ENCODE measurements at places on chromosomes 12 and 14.

DNA sequence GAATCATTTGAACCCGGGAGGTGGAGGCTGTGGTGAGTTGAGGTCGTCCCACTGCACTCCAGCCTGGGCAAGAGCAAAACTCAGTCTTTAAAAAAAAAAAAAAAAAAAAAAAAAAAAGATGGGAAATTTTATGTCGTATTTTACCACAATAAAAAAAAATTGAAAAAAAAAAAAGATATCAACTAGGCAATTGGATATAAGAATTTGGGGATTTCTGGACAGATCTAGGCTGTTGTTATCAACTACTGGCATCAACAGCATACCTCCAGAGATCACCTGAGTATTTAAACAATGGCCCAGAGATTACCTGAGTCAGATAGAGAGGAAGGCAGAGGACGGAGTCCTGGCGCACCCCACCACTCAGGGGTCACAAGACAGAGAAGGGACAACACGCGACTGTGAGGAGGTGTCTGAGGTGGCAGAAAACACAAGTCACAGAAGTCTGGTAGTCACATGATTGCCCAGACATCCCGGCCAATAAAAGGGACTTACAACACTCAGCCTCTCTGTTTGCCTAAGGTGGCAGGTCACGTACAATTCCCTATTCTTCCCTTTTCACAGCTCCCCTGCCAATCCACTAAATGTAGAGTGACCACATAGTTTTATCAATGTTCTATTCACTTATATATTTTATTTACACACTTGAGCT lies 1.8 kb downstream of the SPRING1 start:
- DNase-seq, result no peak

GRCh38 chr14:34872822-34873588 lies 2.2 kb downstream of the BAZ1A start:
- no peak for DNase-seq

DNA sequence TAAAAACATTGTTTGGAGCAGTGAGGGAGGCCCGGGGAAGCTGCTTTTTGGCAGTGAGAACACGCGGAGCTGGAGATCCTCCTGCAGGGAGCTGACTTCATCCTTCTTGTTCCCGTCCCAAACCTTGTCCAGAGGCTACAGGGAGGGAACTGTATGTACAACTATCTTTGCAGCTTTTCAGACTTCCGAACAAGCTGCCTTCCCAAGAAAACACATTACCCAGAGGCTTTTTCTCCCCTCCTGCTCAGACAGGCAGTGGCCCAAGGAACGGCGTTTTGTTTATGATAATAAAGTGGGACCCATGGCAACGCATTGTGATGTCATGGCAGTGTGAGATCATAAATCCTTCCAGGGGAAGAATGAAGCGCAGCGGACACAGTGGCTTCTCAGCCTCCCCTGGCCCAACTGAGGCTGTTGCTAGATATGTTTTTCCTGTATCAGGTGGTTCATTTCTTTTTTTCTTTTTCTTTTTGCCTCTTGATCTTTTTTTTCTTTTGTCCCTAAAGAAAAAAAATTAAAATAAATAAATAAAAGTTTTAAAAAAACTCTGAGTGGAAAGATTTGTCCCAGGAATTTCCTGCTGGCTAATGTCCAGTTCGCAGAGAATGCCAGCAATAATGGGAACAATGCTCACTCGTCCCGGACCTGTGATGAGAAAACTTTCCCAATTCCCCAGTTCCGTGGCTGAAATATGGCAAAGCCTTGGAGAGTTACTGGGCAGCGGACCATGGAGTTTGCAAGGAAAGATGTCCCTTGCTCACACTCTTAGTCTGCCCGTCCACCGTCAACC lies 103.4 kb upstream of the MAP1LC3B2 start:
- no peak for DNase-seq

GRCh38 chr12:108840605-108841332 lies 16.6 kb downstream of the SSH1 start:
- no peak for DNase-seq

GRCh38 chr12:1527789-1528188 lies 66.6 kb downstream of the FBXL14 start:
- DNase-seq, result no peak

DNA sequence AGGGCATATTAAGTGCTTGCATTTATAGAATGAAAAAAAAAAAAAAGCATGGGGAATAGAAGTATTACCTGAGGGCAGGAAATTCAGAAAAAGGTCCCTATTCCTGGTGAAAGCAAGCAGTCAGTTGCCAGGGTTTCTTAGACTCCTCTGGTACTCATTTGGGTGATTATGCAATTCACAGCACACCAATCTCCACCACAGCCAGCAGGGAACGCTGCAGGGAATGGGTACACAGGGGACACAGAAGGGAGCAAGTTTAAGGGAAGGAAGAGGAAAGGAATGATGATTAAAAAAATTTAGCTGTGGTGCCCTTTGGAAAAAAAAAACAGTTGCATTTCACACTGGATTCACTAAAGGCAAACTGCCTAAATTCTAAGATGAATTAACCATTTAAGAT lies 14.2 kb downstream of the BLTP3B start:
- DNase-seq, result no peak

GRCh38 chr12:104455578-104456416 lies 951 bp upstream of the CHST11 start:
- DNase-seq, result no peak

GRCh38 chr12:13135371-13136178 lies 32.1 kb upstream of the GSG1 start:
- no peak for DNase-seq
